ENCODE measurements at places on chromosomes 2 and 18.

- no peak for DNase-seq
Observed at GRCh38 chr2:236754271-236754944, 184.8 kb downstream of the ACKR3 start.

GRCh38 chr2:190755772-190756415 is 107.0 kb downstream of the NAB1 start:
- no peak for DNase-seq

DNA sequence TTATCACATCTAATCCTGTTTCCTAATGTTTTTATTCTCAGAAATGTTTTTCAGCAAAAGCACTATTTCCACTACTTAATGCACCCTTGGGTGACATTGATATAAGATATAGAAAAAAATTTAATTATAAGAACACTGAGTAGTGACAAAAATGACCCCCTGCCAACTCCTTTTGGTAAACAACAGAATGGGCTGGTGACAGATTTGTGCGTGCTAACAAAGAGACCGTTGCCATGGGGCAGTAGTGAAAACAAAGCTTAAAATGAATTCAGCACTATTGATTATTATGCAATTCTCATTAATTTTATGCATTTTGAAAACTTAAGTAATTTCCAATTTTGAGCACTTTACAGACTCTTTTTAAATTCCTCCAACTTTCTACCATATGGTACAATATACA is 33.1 kb downstream of the RDH14 start:
- DNase-seq: no peak

GRCh38 chr2:69652206-69652605 is 8.7 kb upstream of the AAK1 start:
- peak; percentile 56 for DNase-seq

DNA sequence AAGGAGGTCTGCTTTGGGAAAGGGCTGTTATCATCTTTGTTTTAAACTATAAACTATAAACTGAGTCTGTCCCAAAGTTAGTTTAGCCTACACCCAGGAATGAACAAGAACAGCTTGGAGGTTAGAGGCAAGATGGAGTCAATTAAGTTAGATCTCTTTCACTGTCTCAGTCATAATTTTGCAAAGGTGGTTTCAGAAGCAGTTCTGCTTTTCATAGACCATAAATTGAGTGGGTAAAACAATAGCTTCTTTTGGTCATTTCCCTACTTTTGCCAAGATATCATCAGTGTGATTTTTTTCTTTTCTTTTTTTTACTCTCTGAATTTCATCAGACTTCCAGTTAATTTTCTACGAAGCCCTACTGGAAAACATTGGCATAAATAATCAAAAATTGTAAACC is 117.0 kb downstream of the AP1S3 start:
- DNase-seq: no peak

DNA sequence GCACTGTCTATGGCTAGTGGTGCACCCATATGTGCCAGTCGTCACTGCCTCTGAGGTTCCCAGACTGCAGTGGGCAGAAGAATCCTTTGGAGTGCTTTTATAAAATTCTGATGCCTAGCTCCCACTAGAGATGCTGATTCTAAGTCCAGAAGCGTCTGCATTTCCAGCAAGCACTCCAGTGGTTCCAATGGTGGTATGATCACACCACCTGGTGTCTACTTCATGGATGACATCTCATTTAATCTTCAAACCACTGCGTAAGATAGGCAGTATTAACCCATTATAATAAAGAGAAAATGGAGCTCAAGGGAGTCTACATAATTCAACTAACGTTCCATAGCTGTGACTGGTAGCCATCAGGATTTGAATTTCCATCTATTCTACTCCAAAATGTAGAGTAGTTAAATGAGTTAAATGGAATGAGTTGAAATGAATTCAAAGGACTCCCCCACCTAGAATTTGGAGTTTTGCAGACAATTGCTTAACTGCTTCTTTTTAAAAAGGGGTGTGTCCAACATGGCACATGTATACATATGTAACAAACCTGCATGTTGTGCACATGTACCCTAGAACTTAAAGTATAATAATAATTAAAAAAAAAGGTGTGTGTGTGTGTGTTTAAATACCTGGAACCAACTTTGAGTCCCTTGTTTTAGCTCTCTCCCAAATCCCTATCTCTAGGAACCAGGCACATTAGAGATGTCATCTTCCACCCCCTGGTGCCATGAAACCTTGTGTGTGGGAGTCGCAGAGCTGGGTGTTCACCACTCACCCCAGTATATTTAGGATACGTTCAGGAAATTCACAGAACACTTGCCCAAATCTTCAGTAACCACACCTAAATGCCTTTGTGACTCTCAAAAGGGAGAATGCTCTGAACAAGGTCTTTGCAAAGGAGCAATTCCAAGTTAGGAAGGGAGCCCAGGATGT is 14.1 kb downstream of the LAMA3 start:
- DNase-seq: peak; percentile 86

DNA sequence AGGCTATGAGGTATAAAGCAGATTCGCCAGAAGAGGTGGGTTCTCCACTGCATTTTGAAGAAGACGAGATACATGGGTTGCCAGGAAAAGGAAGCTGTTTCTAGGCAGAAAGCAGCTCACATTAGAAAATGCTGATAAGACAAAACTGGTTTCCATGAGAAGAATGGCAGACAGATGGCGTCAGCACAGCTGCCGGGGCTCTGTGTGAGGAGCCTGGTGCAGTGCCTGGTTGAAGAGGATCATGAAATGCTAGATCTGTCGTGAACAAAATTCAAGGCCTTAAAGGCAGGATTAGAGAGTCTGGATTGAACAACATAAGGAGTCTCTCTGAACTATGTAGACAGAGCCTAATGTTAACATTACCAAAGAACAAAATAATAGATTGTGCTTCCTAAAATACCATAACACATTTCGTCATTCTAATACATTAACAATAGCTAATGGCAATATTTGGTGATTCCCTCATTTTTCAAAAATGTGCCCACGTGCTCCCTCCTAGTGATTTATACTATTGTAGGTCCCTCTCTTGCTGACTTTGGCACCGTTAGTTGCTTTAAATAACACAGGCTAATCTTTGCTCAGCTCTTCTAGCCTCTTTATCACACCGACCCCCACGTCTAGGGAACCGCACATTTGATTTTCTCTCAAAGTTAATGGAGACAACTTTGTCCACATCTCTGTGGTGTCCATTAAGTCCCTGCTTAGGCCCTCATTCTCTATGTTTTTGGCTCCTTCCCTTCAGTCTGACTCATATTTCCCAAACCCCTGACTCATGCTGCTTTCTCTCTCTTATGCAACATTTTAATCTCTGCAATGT is 38.2 kb downstream of the EFEMP1 start:
- DNase-seq: peak; percentile 98

- DNase-seq: no peak
Observed at GRCh38 chr2:203661279-203661908, 45.0 kb upstream of the CD28 start.

DNA sequence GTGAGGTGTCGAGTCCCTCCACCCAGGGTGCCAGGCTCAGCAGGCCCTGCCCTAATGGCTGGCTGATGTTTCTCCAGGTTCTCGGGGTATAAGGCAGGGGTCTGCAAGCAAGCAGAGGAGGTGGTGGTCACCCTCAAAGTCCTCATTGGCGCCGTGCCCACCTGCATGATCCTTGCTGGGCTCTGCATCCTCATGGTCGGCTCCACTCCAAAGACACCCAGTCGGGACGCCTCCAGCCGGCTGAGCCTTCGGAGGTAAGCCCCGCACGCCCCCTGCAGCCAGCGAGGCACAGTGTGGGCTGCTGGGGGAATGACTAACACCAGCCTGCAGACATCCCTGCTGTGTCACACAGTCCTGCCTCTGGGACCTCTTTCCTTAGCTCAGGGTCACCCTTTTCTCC is 14.1 kb downstream of the MFSD2B start:
- DNase-seq: peak; percentile 49

DNA sequence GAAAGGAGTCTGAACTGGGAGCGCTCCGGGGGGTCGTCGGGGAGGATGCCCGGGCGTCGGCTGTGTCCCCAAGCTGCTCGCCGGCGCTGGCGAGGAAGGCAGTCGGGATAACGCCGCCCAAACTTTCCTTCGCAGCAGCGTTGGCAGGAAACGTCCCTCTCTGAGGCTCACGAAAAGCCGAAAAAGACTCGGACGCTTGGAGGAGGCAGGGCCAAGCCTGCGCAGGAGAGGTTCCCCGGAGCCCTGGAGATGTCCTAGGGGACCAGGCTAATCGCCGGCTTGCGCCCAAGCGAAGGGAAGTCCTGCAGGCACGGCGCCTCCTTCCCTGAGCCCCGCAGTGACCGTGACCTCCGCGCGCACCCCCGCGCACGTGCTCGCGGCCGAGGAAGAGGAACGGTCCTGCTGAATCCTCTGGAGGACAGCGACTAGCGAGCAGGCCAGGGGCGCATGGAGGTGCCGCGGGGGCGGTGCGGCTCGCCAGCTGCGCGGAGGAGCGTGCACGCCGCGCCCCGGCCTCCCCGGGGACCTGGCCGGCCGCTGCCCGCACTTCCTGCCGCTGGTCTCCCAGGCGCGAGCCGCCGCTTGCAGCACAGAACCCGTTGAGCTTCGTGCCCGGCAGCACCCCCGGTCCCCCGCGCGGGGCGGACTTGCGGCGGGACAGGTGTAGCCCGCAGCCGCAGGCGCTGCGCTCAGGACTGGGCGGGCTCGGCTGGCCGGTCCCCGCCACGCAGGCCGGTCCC is at the start of gene SH3RF3:
Gene SH3RF3, plus strand, starts transcription at position 590 of the 740 bp plus-strand sequence.
- DNase-seq: peak; percentile 69

DNA sequence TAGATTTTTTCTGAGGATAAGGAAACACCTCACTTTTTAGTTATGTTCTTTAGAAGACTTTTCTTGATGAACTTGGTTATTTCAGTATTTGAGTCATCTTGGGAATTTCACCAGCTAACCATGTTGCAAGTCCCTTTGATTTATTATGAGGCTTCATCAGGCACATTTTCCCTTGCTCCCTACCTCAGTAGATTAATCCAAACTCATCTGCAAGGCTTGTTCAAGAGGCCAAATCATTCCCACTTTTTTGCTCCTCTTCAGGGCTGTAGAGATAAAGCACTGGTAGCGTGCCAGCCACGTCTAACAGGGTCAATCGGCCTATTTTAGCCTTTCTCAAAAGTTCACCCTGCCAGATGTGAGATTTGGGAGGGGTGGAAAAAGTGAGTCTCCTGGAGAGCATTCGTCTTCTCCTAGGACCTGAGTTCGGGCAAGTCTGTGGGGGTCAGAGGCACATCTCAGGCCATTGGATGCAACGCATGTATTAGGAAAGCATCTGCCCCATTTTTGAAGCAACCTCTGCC is 120.3 kb downstream of the RDH14 start:
- DNase-seq: peak; percentile 49

- DNase-seq: no peak
Observed at GRCh38 chr2:37887286-37887685, 37.8 kb upstream of the RMDN2 start.

DNA sequence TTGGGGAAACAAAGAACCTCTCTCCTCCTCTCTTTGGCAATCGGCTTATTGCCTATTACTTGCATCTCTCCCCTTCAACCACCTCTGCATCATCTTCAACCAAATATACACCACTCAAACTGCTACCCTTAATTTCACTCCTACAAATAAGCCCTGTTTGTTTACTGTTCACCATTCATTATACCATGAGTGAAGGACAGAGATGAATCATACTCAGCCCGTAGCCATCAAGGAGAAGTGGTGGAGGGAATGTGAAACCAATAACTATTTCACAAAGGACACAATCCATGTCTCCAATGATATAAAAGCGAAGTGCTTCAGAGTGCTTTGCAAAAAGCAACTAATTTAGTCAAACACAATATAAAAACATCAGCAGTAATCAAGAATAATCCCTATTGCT is 76.8 kb downstream of the CACNB4 start:
- no peak for DNase-seq

- DNase-seq: no peak
Observed at GRCh38 chr2:185790361-185790760, 51.8 kb downstream of the FSIP2 start.

- no peak for DNase-seq
Observed at GRCh38 chr2:29650631-29651097, 270.7 kb downstream of the ALK start.

GRCh38 chr2:159256159-159256558 is 30.3 kb downstream of the WDSUB1 start:
- DNase-seq: peak; percentile 41

DNA sequence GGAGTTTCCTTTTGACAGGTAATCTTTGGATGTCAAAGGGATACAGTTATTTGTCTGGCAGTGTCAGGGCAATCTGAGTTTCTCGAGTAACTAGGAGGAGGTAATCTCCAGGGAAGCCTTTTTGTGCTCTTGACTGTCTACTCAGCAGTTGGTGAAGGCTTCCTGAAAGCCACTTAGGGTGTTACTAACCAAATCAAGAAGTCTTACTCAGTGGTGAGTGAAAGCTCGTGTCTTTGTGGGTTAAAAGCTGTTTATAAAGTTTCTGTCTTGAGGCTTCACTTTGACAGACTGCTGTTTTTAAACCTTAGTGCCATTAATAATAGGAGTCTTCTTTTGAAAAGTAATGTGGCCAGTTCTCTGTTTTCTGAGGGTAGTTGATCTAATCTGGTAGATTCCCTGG is 1.7 kb downstream of the THSD7B start:
- no peak for DNase-seq

GRCh38 chr18:59833785-59834184 is 66.0 kb upstream of the PMAIP1 start:
- DNase-seq: no peak

DNA sequence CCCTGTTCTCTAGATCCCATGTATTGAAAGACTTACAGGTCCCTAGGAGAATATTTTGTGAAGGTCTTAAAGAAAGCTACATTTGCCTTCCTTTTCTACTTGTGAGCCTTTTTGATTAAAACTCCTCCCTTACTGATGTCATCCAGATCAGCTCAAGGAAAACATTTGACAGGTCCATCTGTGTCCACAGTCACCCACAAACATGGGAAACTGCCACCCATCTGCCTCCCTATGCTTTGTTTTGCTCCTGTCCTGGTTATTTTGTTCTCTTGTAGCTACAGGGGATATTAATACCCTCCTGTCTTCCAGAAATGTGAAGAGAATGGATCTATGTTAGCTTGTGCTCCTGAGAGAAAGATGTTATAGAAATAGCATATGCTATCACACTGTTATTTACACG is 203.6 kb upstream of the GALNT5 start:
- peak; percentile 17 for DNase-seq

- DNase-seq: peak; percentile 2
Observed at GRCh38 chr2:14016289-14016955, 616.1 kb upstream of the LRATD1 start.

DNA sequence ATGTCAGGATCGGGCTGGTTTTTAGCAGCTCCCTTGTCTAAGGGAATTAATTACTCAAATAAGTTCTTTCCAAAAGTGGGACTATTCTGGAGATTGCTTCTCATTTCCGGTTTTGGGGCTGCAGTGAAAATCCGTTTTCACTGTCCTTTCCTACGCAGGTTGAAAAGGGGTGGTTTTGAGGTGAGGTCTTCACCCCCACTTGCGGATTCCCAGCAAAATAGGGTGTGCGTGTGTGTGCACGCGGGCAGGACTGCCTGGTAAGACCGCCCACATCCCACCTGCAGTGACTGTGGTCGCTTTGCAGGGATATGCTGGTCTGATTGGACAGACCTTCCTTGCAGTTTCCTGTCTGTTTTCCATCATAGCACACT is 472 bp upstream of the PLEKHM3 start:
- DNase-seq: no peak

GRCh38 chr2:60541056-60541651 is 12.3 kb downstream of the BCL11A start:
- no peak for DNase-seq

Data from fibroblast of pulmonary artery (primary cell).